Urothelium cell line (cell line): ENCODE measurements at places on chromosomes 7 and 10.

DNA sequence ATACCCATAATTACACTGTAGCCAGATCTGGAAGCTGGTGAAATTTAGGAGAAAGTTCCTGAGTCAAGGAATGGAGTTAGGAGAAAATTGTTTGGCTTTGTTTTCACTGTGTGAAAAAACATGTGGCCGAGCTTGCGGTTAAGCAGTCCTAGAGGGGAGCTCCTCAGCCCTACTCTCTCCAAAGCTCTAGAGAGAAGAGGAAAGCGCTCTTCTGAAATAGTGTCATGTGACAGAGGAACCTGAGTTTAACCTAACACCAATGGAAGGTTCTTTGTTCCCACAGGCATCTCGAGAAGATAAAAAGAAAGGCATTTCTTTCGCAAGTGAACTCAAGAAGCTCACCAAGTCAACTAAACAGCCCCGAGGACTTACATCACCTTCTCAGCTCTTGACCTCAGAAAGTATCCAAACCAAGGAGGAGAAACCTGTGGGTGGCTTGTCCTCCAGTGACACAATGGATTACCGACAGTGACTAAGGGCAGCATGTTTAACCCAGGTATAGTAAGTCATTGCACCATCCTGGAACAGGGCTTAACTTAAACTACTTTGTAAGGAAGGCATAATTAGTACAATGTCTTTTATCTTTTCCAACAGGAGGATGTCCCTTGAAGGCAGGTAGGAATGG lies 38.0 kb downstream of the NOC3L start:
- no peak for DNase-seq

GRCh38 chr10:89217057-89217990 lies 10.2 kb upstream of the CH25H start:
- DNase-seq: peak; percentile 10

- DNase-seq: no peak
Observed at GRCh38 chr7:7018290-7018689, 164.1 kb upstream of the C1GALT1 start.

- no peak for DNase-seq
Observed at GRCh38 chr10:116450861-116451260, 23.2 kb downstream of the PNLIPRP3 start.

GRCh38 chr10:113875212-113875611 lies 20.8 kb downstream of the NHLRC2 start:
- DNase-seq: no peak
